Adrenal gland (tissue), 19 donors: ENCODE measurements at places on chromosomes 16 and 17. TPM values are rescaled to one million over a fixed set of nuclear protein-coding genes. Genes with fewer than 3 reads are reported as not detected.

DNA sequence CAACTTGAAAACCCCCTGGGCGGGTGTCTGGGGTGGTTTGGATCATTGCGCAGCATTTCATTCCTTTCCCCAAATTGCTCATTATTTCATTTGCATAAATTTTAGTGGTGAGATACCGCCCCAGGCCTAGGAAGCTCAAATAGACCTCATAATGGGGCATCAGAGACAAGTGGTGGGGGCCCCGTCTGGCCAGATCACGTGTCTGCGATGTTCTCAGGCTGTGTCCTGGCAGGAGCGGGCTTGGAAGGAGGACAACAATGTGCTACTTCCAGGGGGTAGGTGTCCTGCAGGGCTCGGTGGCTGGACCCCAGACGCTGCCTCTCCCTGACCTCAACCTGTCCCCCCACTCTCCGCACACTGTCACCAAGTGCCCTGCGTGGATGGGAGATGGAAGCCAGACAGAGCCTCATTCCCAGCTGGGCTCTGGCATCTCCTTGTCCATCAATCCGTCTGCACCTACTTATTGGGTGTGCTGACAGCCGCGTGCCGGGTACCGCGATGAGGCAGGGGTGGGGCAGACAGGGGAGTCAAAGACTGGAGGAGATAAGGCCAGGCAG lies 116.9 kb downstream of the NTN1 start:
- no peak for DNase-seq
- no peaks in the 10 kb centered on the region for H3K27me3 ChIP-seq
- no peak overlapping the region for H3K4me3 ChIP-seq
- no peak overlapping the region for H3K27ac ChIP-seq

Gene ANKS4B
- total RNA-seq = not detected

- DNase-seq = no peak
- H3K4me1 ChIP-seq = no peaks in the 10 kb centered on the region
- H3K27ac ChIP-seq = no peak overlapping the region
- H3K36me3 ChIP-seq = no peaks in the 10 kb centered on the region
- H3K4me3 ChIP-seq = no peak overlapping the region
Measured at GRCh38 chr16:46980926-46981325, 7.5 kb upstream of the DNAJA2 start.

DNA sequence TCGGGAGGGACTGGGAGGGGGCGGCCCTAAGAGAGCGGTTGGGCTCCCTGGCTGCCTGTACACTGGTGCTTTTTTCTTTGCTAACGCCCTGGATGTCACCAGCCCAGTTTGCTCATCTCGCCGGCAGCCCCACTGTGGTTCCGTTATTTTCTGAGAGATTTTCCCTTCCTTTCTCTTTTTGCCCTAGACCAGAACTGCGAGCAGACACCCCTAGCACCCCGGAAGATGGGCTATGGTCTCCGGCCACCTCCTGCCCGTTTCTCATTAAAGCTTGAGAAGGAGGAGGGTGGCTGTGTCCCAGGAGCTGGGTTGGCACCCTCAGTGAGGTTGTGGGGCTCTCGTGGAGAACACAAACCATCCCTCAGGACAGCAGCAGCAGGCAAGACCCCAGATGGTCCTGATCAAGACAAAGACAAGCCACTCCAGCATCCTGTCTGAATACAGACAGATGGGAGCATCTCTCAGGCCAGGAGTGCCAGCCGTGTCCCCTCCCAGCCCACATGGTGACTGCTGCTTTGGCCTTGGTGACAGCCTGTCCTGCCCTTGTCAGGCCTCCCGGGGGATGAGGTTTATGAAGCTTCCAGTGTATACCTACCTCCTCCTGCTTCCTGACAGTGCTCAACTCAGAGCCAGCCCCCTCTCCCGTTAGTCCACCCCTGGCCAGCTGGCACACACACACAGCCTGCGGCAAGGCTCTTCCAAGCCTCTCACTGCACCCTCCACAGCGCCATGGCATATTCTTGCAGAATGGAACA lies 77.2 kb downstream of the KCNJ12 start:
- H3K27me3 ChIP-seq = peaks cover 4% of the 10 kb centered on the region
- H3K36me3 ChIP-seq = no peaks in the 10 kb centered on the region
- H3K27ac ChIP-seq = no peak overlapping the region
- no peak overlapping the region for H3K4me3 ChIP-seq
- no peak for DNase-seq
